ENCODE measurements at places on chromosomes 4 and X.

- DNase-seq, result no peak
Observed at GRCh38 chr4:19494961-19495360, 756.7 kb upstream of the SLIT2 start.

- no peak for DNase-seq
Observed at GRCh38 chrX:124665621-124666400, 319.4 kb downstream of the SH2D1A start.

- DNase-seq, result no peak
Observed at GRCh38 chr4:149512501-149512900, 303.1 kb downstream of the IQCM start.

DNA sequence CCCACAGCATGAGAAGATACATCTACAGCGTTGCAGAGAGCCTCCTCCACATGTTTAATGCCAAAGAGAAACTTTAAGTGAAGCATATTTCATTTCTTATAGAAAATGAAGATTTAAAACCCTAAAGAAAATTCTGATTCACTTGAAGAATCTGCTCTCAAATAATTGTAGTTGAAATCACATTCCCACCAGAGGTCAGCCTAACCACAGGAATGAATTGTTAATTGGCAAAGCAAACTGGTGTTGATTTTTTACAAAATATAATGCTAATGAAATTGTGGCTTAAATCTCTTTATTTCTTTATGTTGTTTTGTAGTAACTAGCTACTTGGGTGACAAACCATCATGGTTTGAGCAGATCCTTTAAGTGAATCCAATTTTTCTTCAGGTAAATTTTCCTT, 31.1 kb upstream of the WDR17 start:
- DNase-seq, result no peak

DNA sequence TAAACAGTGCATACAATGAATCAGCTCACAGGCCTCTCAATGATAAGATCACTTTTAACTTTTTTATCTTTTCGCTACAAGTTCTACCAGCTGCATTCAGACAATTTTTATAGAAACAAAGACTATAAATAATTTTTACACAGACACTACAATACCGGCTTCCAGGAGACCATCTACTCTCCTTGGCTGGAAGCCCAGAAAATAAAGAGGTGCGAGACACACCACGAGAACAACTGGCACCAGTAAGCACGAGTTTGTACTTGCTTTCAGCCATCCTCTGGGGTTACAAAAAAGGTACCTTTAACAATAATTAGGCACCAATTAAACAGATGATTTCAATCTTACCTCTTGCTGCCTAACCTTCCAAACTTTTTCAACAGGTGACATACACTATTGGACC, 11.2 kb upstream of the PRDX4 start:
- DNase-seq, result no peak

GRCh38 chrX:44240036-44240435, 103.4 kb downstream of the EFHC2 start:
- DNase-seq, result no peak

- no peak for DNase-seq
Observed at GRCh38 chr4:39308611-39309010, 57.6 kb downstream of the RFC1 start.

DNA sequence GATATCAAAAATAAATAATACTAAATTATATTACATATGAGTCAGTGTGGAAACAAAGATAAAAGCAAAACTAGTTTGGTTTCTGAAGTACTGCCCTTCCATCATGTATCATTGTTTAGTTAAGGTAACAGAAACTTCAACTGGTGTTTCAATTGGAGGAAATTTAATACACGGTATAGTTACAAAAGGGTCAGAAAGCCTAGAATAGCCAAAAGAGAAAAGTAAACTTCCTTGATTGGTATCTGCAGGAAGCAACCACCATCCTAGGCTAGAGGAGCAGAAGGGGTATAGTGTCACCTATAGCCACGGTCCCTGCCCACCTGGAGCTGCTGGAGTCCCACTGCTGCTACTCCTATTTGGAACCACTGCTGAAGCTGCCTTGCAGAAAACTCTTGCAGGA, 185.6 kb downstream of the SLC7A11 start:
- DNase-seq, result no peak

GRCh38 chr4:155679343-155679742, 12.7 kb downstream of the GUCY1A1 start:
- DNase-seq, result no peak

GRCh38 chrX:51144828-51145442, 187.7 kb upstream of the NUDT10 start:
- no peak for DNase-seq

- no peak for DNase-seq
Observed at GRCh38 chr4:159242427-159242826, 139.5 kb downstream of the RAPGEF2 start.

GRCh38 chrX:15322472-15322871, 7.0 kb upstream of the ASB11 start:
- no peak for DNase-seq

GRCh38 chr4:55258152-55258865, 87.7 kb upstream of the SRD5A3 start:
- DNase-seq, result no peak

DNA sequence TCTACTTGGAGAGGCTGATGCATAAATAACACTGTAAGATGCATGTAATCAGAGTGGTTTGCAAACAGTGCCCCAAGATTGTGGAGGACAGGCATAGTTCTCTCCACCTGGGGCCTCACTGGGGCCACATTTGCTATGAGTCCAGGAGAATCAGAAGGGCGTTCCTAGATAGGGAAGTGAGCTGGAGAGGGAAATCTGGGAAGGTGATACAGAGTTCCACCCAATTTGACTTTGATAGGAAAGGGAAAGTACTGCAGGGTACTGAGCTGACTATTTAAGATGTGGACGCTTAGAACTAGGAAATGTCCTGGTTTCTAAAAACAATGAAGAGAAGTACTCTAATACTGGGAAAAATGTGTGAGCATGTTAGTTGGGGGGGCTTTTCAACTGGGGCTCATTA, 33.9 kb downstream of the FAM9C start:
- DNase-seq, result no peak

GRCh38 chrX:84188320-84188834, 378 bp upstream of the RPS6KA6 start:
- no peak for DNase-seq

- DNase-seq, result no peak
Observed at GRCh38 chrX:38315186-38315585, 12.1 kb downstream of the RPGR start.

DNA sequence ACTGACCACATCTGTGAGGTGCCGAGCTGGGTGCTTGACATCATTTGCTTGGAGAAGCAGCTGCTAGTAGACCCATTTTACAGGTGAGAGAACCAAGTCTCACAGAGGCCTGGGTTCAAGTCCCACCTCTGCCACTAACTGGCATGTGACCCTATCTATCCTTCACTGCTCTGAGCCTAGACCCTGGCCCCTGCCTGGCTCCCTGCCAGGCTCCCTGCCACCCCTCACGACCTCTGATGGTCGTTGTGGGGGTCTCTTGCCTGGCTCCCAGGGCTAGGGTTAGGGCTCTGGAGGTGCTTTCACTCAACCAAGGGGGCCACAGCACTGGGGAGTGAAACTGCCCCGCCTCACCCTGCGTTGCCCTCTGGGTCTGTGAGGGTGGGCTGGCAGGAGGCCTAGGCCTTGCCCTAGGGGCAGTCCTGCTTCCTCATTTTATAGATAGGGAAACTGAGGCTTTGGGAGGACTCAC, 7.2 kb upstream of the ADD1 start:
- DNase-seq, result no peak

- no peak for DNase-seq
Observed at GRCh38 chrX:47272013-47272408, 39.2 kb downstream of the USP11 start.

GRCh38 chr4:41015016-41015675, 199.2 kb downstream of the APBB2 start:
- DNase-seq, result no peak

DNA sequence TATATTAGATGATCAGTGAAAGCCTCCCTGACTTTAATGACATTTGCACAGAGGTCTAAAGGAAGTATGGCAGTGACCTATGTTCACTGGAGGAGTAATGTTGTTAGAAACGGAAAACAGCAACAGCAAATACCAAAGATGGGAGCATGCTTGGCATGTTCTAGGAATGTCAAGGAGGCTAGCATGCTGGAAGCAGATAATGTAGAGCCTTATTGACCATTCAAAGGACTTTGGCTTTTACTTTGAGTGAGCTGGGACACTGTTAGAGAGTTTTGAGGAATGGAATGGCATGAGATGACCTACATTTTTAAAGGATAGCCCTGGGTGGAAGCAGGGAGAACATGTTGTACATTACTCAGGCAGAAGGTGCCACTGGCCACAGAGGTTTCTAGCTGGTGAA, 6.0 kb downstream of the RPA4 start:
- DNase-seq, result no peak

DNA sequence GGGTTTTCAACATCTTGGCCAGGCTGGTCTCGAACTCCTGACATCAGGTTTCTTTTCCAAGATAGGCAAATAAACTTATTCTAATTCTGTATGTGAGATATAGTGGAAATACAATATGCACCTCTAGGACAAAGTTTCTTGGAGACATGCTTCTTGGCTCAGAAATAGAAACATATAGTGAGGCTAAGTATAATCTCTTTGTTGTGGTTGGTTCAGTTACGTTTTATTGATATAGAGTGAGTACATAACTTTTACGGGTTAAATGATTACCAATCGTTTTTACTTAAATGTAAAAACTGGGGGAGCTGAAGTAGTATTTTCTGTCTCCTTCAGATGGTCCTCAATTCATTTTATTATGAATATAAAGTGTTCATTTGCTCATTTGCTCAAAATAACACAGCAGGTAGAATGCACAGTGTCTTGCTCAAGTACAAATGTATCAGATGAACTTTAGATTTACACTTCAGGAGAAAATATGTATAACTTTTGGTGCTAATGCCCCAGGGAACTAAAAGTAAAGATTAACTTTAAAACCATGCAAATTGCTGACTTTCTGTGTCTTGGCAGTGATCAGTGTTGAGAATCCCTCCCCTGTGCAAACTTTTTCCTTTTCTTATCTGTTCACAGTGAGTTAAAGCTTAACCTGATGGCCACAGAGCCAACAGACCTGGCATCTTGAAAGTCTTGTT, 77.6 kb downstream of the AFF1 start:
- DNase-seq, result no peak

DNA sequence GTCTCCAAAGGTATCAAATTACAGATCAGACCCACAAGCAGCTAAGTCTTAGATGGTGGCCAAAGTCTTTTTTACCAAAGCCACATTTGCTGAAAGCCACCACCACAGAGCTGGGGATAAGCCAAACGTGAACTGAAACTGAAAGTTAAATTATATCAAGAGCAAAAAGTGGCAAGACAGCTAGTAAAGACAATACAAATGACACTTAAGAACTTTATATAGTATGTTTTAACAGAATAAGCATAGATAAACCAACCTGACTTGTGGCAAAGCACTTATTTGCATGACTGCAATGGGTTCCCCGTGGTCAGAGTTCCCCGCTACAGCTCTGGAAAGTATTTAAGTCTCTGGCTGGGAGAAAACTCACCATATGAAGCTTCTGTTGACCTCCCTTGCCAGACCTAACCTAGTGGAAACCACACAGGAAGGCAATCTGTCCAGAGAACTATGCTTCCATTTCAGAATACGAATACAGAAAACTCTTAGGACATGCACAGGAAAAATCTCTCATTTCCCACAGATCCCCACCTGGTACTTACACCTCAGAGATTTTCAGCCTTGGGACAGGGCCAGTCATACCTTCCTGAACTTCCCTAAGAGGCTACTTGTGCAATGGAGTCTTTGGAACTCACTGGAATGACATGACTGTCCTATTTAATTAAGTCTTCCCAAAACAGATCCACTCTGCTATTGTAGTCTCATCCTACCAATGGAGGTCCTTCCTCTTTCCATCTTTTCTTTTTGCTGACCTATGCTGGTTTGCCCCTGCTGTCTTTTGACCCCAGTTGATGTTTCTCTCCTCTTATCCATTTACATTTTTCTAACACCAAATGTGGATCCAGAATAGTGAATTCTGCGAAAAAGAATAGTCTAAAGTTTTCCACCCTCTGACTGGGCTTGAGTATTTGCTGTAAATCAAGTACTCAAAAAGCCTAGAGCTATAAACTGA, 225.1 kb downstream of the NR3C2 start:
- DNase-seq, result no peak

GRCh38 chr4:91527056-91527455, 776.7 kb upstream of the GRID2 start:
- no peak for DNase-seq

DNA sequence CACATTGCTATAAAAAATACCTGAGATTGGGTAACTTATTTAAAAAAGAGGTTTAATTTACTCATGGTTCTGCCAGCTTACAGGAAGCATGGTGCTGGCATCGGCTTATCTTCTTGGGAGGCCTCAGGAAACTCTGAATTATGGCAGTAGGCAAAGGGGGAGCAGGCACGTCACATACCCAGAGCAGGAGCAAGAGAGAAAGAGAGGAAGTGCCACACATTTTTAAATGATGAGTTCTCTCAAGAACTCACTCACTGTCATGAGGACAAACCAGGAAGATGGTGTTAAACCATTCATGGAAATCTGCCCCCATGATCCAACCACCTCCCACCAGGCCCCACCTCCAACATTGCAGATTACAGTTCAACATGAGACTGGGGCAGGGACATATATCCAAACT, 10.0 kb upstream of the AFF1 start:
- no peak for DNase-seq
